ENCODE measurements at places on chromosomes 3 and 15.

- DNase-seq, result no peak
These were observed 82.9 kb downstream of the EOMES start for GRCh38 chr3:27639271-27639670.

GRCh38 chr3:4078903-4079302 is 224.3 kb upstream of the SETMAR start:
- DNase-seq, result no peak

DNA sequence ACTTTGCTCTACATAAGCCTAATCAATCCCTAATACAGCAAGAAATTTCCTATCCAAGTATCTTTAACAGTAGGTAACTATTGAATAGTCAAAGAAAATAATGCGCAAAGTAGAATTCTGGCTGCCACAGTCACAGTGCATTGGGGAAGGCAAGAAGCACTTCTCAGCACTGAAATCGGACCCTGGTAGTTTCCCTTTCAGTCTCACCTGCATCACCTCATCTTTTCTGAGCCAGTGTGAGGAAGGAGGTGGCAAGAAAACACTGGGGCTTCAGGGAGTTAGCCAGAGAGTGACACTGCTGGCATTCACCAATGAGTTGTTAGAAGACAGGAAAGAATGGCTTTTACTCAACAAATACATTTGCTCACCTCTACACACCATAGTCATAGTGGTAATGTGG is 8.3 kb downstream of the TRIM42 start:
- DNase-seq, result no peak

DNA sequence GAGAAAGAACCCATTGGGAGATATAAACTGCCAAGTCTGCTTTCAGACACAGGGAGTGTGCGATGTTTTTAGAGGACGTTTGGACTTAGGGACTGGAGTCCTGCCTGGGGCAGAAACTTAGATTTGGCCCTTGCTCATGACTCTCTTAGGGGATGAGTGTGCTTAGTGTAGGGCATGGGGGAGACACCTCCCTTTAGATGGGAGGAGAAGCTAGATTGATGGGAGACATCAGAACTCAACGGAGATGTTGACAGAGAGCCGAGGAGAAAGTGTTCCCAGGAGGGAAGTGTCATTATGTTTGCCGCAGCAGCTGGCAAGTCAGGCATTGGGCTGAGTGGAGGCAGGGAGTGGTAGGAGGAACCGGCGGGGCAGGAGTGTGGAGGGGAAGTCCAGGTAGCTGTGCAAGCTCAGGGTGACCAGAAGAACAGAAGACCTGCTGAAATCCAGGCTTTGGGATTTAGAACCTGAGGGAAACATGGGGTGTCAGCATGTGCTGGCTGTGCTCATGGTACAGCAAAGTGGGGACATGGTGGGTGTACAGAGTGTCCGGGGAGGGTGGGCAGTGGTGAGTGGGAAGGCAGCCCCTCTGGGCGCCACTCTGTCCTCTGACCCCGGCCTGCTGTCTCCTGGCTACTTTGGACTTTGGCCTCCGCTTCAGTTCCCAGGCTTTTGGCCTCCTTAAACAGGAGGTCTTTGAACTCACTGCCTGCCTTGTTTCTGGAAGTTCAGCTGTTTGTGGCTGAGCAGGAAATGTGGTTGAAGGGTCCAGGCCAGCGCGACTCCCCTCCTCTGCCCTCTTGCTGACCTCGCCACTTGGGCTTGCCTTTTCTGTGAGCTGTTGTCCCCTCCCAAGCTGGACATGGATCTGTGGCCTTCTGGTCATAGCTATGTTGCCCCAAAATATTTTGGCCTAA is 324.0 kb upstream of the LRRFIP2 start:
- no peak for DNase-seq

DNA sequence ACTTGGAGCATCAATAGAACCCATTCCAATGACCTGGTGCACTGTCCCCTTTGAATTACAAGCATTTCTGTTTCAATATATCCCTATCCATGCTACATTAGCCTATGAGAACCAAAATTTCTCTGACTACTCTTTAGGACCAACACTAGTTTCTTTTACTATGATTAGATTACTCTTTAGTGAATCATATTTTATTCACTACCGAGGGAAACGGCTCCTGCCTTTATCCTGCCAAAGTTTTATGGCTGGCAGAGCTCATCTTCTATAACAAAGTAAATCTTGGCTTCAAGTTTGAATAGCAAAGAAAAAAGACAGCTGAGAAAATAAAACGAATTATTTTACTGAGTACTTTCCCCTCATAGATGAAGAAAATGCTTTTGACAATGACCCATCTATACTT is 120.9 kb downstream of the SLC9A9 start:
- no peak for DNase-seq

- no peak for DNase-seq
These were observed 2.8 kb downstream of the BCL2L10 start for GRCh38 chr15:52109559-52110451.
